ENCODE measurements at places on chromosomes 5 and 9.

DNA sequence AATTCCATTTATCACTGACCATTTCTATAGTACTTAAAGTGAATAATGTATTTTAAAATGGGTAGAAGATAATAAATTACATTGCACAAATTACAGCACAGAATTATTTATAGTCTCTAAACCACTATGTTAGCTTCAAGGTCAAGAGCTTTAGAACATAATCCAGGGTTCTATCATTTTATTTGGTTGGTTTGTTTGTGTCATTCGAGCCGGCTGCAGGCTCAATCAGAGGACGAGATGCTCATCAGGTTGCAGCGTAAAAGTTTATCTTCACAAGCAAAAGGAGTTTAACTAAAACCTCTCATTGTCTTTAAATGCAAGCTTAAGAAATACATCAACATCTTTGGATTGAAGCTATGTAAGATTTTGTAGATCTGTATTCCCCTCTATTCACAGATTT is 523.8 kb downstream of the EFNA5 start:
- DNase-seq = no peak

DNA sequence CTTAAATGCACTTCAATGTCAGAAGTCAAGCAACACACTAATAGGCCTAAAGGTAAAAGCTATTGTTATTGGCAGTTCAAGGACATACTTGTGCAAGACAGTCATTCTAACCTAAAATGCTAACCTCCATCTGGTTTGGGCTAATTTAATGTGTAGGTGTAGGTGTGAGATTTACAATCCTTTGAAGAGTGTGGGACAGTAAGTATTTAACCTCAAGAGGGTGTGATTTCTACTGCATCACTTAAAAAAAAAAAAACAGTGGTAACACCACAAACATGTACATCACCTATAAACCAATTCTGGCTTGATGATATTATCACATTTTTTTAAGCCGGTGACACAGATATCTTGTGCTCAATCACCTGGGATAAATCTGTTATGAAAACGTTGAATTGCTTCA is 127.5 kb upstream of the MEF2C start:
- no peak for DNase-seq

DNA sequence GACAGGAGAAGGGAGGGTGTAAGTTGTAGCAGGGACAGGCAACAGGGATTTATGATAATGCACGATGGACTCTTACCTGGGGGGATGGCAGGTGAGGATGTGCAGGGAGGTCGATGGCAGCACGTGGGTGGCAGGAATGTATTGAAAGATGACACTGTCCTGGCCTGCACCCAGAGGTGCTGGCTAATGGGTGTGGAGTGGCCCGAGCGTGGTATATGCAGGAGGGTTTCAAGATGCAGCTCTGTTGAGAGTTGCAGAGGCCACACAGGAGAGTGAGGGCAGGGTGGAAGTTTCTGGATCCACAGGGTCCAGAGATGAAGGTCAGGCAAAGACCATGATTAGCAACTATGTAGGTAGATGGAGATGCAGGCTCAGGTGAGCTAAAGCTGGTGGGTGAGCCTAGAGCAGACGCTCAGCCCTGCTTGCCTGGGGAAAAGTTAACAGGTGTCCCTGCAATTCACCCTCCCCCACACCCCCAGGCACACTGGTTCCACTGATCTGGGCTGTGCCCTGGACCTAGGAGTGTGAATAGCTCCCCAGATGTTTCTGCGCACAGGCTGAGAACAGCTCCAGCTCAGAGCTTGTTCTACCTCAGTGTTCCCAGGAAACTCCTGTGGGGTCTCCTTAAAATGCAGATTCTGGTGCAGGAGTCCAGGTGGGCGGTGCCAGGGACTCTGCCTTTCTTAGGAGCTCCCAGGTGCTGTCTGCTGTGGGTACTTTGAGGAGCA is 21.5 kb upstream of the S1PR3 start:
- DNase-seq = no peak

DNA sequence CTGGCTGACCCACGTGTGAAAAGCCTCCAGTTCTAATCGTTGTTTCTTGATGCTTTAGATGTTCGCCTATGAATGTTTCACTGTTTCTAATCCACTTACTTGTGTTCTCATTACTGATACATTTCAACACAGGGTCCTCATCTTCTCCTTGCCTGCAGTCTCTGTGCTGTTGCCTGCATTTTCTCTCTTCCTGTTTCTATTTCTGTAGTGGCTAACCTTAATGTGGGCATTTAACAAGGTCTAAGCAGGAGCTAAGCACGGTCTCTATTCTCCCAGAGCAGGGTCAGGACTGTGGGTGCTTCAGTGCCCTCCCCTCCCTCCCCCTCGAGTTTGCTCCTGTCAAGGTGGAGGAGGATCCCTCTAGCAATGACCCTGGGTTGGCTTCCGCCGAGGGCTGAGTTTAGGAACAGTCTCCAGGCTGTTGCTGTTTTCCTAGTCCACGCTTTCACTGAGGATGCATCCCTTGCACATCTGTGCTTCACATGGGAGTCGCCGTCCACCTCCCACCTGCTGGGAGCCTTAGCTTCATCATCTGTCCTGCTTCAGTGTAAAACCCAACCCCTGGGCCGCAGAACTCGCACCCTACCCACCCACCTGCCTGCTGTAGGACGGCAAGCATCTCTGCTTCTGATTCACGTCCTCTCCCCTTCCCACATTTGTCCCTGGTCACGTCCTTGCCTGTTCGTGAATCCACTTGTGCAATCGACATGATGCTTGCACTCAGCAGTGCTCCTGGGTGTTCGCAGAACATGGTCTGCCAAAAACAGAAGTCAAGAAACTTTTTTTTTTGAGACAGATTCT is 2.4 kb upstream of the EXOC3 start:
- DNase-seq = no peak

DNA sequence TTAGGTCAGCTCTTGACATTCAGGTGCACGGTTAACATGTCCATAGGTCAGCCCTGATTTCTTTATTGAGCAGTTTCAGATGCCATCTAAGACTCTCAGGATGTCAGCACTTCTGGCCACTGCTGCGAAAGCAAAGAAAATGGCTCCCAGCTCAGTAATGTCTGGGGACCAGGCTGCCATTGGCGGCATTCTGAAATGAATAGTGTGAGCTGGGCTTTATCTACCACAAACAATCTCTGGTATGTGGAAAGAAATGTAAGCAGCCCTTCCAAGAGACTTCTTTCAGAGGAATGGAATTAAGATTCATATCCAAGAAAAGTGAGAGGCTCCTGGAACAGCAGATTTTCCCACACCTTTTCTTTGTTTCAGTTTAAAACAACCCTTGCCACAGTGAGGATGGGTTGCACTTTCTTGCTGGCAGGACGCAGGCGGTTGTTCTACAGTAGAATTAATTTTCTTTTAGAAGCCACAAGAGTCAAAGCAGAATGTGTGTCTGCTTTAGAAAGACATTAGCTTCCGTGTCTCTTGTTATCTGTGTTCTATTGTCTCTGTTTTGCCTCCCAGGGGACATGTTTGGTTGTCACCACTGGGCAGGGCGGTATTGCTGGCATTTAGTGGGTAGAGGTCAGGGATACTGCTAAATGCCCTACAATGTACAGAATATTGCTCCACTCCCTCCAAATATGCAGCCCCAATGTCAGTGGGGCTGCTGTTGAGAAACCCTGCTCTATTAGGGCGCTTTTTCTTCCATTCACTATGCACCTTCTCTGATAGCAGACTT is 149.9 kb upstream of the ANKH start:
- DNase-seq = no peak

GRCh38 chr9:74772121-74772520 is 115.6 kb downstream of the TRPM6 start:
- peak; percentile 11 for DNase-seq

DNA sequence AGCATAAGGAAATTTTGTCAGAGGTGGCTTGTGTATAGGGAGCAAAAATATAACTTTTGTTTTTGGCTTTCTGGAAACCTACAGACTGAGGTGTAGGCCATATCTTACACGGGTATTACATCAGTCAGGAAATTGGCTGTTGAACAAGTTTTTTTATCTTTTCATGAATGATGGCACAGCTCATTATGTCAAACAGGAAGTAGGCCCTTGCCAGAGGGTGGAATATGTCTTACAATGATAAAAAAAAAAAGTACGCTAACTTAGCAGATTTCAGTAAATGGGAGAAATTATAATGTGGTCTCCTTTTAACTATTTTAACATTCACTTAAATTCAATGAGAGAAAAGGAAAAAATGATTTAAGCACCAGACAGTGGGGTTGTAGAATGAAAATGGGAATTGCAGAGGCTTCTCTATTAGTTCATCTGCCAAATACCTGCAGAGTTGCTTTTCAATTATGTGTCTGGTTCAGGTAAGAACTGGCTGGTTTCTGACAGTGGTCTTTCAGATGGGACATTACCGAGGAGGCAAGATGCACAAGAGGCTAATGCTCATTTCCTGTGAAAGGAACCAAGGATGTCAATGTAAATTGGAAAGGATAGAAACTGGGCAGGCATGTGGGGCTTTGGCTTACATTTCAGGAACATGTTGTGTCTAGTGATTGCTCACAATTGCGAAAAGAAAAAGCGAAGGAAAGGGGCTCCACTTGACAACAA is 169.9 kb downstream of the NNT start:
- DNase-seq = no peak

- DNase-seq = no peak
These were observed 20.5 kb upstream of the NDFIP1 start for GRCh38 chr5:142087920-142088679.

DNA sequence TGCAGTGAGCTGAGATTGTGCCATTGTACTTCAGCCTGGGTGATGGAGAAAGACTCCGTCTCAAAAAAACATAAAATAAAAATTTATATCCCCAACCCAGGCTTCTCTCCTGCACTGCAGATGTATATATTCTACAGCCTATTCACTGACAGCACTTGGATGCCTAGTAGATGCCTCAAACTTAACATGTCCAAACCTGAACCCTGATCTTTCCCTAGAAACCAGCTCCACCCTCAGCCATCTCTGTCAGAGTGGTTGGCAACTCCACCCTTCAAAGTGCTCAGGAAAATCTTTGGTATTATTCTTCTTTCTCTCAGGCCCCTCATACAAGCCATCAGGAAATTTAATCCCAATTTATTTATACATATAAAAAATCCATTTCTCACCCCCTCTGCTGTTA is 36.9 kb upstream of the TXN start:
- no peak for DNase-seq

DNA sequence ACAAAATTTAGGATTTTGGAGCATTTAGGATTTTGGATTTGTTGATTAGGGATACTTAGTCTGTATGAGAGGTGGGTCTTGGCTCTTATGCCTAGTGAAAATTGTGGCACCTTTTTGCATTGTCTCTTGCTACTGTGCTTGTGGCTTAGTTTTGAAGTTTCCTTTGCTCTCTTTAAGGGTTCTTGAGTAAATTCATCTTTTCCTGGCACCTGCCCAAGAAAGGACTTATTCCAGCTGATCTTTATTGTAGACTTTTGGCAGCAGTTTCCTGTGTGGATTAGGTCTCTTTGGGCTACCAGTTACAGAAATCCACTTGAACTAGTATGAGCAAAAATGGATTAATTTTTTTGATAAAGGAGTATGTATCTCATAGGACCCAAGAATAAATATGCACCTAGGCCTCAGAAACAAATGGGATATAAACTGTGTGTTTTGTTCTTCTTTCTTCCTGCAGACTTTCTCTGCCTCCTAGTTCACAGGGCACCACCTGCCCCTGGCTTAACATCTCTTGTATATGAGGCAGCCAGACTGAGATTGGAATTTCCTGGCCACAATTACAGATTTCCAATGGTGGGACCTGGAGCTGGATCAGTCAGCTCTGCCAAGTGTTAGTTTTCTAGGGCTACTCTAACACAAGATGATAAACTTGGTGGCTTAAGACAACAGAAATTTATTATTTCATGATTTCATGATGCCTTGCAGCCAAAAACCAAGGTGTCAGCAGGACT is 44.6 kb downstream of the FOCAD start:
- DNase-seq = no peak

GRCh38 chr5:56003179-56003578 is 8.4 kb upstream of the IL6ST start:
- no peak for DNase-seq

- DNase-seq = no peak
These were observed 80.9 kb upstream of the ISL1 start for GRCh38 chr5:51302343-51302742.

GRCh38 chr5:172696171-172696849 is 55.2 kb downstream of the NEURL1B start:
- DNase-seq = no peak

DNA sequence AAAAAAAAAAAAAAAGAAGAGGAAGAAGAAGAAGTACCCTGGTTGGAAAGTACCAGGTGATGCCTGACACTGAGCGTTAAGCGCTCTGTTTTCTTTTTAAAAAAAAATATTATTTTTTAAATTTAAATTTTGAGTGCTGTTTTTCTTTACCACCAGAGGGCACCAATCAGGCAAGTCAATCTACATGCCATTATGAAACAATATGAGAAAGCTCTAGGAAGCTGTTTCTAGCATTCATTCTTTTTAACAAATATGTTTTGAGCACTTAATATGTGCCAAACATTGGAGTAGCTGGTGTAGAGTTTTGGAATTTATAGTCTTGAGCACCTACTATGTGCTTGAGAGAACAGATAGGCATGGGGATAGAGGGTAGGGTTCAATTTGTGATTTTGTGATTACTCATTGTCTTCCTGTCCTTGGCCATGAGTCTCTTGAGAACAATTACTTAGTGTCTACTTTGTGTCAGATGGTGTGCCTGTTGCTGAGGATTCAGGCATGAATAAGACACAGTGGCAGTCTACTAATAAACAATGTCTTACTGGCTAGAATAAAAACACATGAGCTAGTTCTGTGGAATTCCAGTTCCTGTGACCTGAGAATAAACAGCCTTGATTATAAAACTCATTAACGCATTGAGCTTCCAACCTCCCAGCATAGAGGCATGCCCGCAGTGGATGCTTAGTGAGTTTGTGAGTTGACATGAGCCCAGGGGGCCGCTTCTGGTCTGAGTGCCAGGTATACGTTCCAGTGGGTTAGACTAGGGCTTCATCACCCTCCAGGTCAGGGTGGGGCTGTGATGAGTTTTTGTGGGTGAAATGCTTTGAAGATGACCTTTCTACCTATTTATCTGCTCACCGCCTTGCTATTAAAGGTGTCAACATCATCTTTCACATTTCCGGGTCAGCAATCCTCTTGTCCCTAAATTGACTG is 3.0 kb upstream of the UBE2R2 start:
- DNase-seq = peak; percentile 49

- DNase-seq = no peak
These were observed 10.5 kb downstream of the RPS14 start for GRCh38 chr5:150438873-150439546.

- DNase-seq = no peak
These were observed 386.3 kb downstream of the BNC2 start for GRCh38 chr9:16484180-16484579.

GRCh38 chr9:105357937-105358336 is 89.9 kb upstream of the FSD1L start:
- DNase-seq = peak; percentile 54

- no peak for DNase-seq
These were observed 119.1 kb upstream of the NR5A1 start for GRCh38 chr9:124626276-124626675.

GRCh38 chr9:99389087-99390033 is 167.3 kb downstream of the SEC61B start:
- no peak for DNase-seq

GRCh38 chr9:5435912-5436311 is 1.8 kb downstream of the PLGRKT start:
- no peak for DNase-seq

GRCh38 chr9:35350827-35351549 is 138.9 kb upstream of the RUSC2 start:
- no peak for DNase-seq

GRCh38 chr5:100828898-100829356 is 74.2 kb downstream of the ST8SIA4 start:
- DNase-seq = no peak

All from GM20000 (cell line).